ENCODE measurements at places on chromosomes 16 and 17.

GRCh38 chr16:56401482-56401881 lies 23.9 kb downstream of the AMFR start:
- DNase-seq: no peak

GRCh38 chr16:77328274-77328673 lies 106.6 kb downstream of the ADAMTS18 start:
- no peak for DNase-seq

DNA sequence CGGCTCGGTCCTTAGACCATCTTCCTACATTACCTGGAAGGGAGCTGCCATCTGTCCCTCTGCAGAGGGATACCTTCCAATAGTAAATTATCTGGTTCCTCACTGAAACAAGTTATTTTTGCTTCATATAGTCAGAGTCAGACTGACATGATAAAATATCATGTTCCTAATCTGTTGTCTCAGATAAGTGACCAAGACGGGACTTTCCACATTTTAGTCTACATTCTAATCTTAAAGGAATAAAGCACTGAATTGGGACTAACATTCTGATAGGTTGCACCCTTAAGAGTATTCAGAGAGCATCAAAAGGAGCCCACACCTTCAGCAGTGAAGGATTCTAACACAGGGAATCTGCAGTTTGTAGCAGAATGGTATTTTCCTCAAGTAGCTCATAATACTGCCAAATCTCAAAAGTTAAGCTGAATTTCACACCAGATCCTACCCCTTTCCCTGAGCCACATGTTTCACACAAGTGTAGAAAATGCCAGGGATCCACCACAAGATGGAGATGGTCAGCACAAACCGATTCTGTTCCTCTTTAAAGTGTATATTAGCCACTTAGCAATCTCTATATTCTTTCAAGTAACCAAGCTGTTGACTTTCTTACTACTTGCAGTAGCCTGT lies 13.4 kb downstream of the GINS2 start:
- no peak for DNase-seq

- DNase-seq: no peak
These were observed 9.9 kb downstream of the MLYCD start for GRCh38 chr16:83908798-83909197.
